Adipocyte (in vitro differentiated cells): ENCODE measurements at places on chromosomes 11 and 22.
A peak's percentile ranks its signal among the peaks of the same experiment; 100 is the strongest.

GRCh38 chr22:37312549-37313183 lies 30.4 kb downstream of the CYTH4 start:
- DNase-seq = no peak

- no peak for DNase-seq
Measured at GRCh38 chr11:12133547-12134235, 23.3 kb downstream of the MICAL2 start.

- DNase-seq = peak; percentile 21
Measured at GRCh38 chr11:65416841-65417701, 5.5 kb upstream of the NEAT1 start.

- peak; percentile 84 for DNase-seq
Measured at GRCh38 chr22:33921525-33922348, 1.5 kb upstream of the LARGE1 start.

- DNase-seq = no peak
Measured at GRCh38 chr11:10688401-10688800, 5.2 kb downstream of the IRAG1 start.

- DNase-seq = no peak
Measured at GRCh38 chr22:49261616-49262015, 566.1 kb downstream of the BRD1 start.

DNA sequence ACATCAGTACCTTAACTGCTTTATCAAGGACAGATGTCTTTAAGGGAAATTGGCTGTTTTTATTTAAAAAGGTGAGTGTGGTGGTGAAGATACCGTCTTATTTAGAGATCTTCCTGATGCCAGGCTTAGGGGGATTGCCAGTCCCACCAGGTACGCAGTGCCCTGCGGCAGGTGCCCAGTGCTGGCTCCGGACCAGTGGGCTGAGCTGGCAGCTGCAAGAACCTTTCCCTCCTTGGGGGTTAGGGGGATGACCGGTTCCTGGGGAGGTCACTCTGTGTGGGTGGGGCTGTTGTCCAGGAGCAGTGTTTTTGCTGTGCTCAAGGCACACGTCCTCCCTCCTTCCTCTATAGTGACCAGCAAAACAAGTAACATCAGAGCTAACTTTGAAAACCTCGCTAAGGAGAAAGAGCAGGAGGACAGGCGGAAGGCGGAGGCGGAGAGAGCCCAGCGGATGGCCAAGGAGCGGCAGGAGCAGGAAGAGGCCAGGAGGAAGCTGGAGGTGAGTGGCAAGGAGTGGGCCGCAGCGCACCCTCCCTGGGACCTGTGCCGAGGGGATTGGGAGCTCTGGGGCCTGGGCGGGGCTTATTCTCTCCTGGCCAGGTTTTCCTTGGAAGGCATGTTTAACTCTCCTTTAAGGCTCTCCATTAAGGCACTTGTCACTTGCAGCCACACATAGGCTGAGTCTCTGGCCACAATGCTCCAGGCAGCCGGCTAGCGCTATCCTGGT lies 30.5 kb downstream of the CTTN start:
- no peak for DNase-seq

DNA sequence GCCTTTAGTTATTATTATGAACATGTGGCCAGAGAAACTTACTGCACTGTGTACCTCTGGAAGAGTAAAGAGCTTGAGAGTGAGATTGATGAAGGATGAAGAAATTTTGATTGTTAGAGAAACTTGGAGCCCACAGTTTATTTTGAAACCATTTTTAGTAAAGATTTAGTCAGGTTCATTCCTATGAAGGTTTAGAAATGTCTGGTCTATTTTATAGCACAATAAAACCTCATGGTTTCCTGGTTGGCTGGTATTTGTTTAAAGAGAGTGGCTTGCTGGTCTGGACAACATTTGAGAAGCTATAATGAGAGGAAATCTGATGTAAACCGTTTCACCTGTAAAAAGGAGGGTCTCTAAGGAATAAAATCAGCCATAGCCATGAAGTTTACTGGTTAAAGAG lies 8.8 kb upstream of the PDE3B start:
- DNase-seq = no peak

GRCh38 chr22:24428751-24429410 lies 1.5 kb downstream of the ADORA2A start:
- no peak for DNase-seq

DNA sequence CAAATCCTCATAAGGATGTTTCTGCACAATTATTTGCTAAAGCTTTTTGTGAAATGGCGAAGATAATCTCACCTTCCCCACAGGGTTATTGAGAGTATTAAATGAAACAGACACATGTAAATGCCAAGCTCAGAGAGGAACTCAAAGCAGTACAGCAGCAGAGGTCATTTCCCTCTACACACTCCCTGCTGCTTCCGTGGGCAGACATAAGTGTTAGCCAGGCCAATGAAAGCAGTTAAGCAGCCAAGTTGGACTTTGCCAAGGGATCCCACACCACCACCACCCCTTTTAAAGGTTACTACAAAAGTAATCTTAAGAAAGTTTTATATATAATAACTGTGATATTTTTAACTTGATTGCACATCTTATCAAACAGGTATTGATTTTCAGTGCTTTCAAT lies 4.0 kb upstream of the FAM111A start:
- DNase-seq = no peak

DNA sequence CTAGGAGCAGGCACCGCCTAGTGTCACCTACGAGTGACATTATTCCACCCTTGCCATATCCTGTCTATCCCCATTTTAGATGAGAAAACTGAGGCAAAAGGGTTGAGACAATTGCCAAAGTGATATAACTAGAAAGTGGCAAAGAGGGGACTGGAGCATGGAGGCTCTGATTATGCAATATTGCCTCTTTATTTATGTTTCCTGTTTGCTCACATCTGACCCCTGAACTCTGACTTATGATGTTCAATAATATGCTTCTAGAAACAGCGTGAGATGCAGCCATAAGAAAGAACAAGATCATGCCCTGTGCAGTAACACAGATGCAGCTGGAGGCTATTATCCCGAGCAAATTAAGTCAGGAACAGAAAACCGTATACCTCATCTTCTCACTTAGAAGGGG lies 7.7 kb downstream of the ELF5 start:
- no peak for DNase-seq

DNA sequence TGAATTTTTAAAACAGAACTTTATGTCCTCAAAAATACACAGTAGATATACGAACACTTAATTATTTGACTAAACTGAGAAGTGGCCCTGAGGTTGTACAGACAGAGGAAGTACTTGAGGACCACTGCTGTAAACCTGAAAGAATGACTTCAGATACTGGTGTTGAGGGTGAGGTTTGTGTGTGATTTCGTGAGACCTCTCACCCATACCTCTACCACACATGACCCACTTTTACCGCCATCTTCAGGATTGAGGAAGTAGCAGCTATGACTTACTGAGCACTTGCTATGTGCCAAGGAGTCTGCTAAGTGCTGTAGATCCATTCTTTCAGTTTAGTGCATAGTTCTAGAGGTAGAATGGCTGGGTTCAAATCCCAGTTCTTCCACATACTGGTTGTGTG lies 21.9 kb downstream of the MMP13 start:
- no peak for DNase-seq

GRCh38 chr11:117072517-117073461 lies 25.4 kb downstream of the SIK3 start:
- DNase-seq = peak; percentile 87

DNA sequence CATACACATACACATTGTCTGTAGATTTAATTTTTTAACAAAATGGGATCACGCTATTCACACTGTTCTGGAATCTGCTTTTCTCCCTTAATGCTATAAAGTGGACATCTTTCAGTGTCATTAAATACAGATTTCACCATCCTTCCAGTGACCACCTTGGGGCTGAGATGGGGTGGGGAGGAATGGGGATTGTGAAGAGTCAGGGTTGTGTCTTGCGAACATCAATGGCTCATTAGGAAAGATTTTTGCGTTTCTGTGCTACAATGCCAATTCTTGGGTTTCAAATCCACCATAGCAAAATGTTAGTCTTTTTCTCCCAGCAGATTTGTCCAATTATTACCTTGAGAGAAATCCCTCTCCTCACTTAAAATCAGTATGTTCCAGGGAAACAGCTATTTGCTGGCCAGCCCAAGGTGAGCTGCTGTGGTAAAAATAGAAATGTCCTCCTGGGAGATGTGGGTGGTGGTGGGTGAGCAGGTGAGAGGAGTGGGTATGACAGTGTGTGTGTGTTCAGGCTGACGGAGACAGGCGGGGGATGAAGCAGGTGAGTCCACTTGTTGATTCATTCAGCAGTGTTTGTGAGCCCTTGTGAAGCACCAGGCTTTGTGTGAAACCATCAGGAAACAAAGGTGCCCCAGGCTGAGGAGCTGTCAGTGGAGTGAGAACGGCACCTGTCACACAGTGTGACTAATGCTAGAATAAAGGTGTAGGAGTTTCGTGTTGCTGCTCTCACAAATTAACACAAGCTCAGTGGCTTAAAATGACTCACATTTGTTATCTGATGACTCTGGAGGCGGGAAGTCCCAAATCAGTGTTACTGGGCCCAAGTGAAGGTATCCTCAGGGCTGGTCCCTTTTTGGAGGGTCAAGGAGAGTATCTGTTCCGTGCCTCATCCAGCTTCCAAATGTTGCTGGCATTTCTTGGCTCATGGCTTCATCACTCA lies 1.7 kb upstream of the CBX6 start:
- DNase-seq = no peak
